Naive thymus-derived CD8-positive, alpha-beta T cell (primary cell): ENCODE measurements at places on chromosomes 6 and 20. TPM values are rescaled to one million over a fixed set of nuclear protein-coding genes. Genes with fewer than 3 reads are reported as not detected.

The CPNE5 gene
- total RNA-seq = 0.57 TPM

The TNNC2 gene
- total RNA-seq = 0.58 TPM

The TFAP2A gene
- not detected for total RNA-seq

The MYB gene
- total RNA-seq = 20.9 TPM

DNA sequence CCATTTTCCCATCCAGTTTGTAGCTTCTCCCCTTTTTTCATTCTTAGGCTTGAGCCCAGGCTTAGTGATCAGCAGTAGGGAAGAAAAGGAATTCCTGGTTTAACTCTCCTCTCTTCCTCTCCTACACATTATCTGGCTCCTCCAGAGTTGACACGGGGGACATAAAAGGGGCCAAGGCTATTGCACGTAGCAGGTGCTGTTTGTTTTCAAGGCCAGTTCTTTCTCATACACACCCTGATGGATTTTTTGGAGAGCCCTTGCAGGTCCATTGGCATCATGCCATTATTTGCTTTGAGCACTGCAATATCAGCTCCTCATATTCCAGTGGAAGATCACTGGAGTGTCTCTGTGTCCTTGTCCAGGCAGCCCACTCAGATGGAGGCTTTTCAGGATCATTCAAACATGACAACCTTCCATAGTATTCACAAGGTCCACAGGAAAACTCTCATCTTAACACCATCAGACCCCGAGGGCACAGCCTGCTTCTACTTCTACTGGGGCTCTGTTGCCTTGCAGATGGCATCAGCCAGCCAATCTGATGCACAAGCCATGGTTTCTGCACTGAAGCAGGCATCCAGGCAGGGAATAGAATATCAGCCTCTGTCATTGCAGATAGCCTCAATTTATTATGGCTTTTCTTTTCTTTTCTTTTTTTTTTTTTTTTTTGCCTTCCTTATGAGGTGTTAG, 18.8 kb downstream of the PLCB4 start:
- no peak for DNase-seq

- no peak for DNase-seq
Measured at GRCh38 chr6:24631671-24632070, 14.3 kb downstream of the KIAA0319 start.

DNA sequence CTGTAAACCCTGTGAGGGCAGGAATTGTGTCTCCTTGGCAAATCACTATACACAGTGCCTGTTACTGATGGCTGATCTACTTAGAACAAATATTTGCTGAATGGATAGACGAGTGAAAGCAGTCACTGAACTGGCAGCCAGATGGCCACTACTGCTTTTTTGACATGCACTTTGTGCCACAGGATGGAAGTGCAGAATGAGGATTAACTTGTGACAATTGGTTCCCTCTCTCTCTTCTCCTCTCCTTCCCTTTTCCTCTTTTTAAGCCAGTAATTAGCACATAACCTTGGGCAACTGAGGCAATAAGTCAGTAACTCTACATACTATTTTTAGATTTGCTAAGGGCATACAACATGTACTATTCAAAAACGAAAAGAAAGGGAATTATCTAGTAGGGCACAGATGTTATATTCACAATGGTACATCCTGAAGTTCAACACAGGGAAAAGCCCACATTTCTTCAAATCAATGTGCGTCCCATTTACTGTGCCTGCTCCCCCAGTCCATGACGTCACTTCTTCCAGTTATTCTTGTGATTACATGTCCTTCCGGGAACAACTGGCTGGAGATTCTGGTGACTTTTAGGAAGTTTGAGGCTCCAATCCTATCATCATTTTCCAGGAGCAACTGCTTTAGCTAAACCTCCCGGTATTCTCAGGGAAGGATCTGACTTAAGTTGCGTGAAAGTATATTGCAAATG, 17.0 kb upstream of the RPS6KA2 start:
- DNase-seq = no peak

- DNase-seq = peak; percentile 29
Measured at GRCh38 chr20:38658879-38659596, 57.4 kb downstream of the ARHGAP40 start.

The MCHR2 gene
- not detected for total RNA-seq

DNA sequence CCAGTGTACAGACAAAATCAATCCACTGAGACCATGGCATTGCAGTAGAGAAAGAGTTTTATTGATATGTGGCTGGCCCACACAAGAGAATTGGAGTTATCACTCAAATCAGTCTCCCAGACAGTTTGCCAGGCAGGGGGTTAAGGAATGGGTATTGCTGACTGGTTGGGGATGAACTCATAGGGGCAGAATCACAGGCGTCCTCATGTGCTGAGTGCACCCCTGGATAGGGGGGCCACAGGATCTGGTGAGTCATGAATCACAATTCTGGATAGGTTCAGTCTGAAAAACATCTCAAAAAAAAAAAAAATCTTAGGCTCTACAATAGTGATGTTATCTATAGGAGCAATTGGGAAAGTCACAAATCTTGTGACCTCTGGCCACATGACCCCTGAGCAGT, 29.5 kb upstream of the ILRUN start:
- DNase-seq = no peak

DNA sequence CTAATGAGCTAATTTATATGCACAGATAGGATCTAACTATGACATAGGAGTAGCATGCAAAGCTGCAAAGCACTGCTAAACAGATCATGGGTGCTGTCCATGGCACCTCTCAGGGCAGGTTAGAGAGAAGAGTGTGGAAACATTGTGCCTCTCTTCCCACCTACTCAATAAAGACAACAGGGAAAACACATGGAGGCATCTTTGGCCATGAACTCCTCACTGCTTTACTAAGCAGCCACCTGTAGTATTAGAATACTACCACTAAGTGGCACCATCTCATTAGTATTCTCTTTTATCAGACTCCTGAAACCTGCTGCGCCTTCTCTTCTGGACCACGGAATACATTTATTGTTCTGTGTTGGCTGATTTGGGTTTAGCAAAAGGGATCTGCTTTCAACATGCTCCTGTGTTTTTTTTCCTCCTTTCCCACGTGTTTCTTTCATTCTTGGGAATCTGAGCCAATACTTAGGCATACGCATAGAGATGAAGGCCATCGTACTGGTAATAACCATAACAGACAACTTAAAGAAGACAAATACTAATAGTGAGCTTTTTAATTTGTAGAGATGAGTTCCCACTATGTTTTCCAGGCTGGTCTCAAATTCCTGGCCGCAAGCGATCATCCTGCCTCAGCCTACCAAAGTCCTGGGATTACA, 9.4 kb upstream of the HDDC2 start:
- DNase-seq = peak; percentile 22

The PSORS1C2 gene
- total RNA-seq = not detected

- no peak for DNase-seq
Measured at GRCh38 chr20:2780948-2781347, 19.5 kb downstream of the CPXM1 start.

- no peak for DNase-seq
Measured at GRCh38 chr20:10513061-10513460, 78.0 kb downstream of the SLX4IP start.

GRCh38 chr6:115865914-115866313, 194.8 kb downstream of the FRK start:
- no peak for DNase-seq

The CYB5R4 gene
- 20.8 TPM for total RNA-seq

The SLC22A2 gene
- not detected for total RNA-seq

GRCh38 chr6:16472349-16473069, 234.1 kb downstream of the GMPR start:
- DNase-seq = no peak

- no peak for DNase-seq
Measured at GRCh38 chr20:1784586-1784985, 110.6 kb upstream of the SIRPA start.

DNA sequence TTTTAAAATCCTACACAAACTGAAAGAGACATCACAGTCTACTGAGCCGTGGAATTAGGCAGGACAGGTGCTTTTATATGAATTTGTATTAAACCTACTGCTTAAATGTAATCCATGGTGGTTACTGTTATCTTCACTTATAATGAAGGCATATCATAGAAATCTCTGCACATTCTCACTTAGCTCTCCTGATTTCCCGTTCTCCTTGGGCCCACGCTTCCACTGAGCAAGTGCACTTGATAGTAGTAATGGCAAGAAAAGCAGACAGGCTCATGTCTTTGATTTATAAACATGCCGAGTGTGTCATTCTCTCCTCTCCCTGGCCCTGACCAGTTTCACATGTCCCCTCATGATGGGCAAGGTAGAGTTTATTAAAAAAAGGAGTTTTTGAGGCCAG, 186.3 kb downstream of the HIVEP2 start:
- DNase-seq = no peak

The SALL4 gene
- not detected for total RNA-seq

GRCh38 chr6:158213925-158214674, 46.0 kb downstream of the GTF2H5 start:
- DNase-seq = peak; percentile 30

DNA sequence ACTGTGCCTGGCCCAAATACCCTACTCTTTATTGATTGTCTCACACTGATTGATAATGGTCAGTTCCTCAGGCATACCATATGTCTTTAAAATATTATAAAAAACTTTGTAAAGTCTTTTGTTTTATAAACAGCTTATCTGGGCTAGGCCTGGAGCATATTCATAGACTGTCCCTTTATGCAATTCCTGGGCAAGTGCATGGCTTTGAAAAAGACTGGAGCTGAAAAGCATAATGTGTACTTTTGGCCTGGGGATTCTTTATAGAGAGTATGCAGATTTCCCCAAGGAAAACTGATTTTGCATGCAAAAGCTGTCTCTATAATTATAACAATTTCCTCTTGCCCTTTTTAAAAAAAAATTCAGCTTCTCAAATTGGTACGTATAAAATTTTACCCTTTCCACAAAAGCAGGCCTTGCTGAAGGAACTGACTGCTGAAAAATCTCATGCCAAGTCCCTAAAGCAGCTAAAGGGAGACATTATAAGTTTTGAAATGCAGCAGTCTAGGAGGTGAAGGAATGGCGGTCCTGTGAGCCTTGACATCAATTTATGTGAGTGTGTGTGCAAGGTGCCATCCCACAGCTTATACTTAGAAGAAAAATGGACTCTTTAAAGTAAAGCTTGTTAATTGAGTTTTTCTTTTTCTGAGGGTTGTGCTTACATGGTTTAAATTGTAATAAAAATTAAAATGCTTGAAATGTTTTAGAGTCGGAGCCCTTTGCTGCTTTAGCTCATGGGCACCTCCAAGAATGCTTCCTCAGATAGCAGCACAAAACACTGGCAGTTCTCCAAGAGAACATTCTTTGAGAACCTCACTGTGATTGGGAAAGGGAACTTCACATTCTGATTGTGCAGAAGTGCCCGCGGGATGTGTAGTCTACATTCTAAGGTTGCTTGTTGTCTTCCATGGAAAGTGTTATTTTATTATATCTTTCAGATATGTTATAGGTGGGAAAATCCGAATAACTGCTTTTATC, 43.9 kb downstream of the PLCB4 start:
- DNase-seq = no peak

DNA sequence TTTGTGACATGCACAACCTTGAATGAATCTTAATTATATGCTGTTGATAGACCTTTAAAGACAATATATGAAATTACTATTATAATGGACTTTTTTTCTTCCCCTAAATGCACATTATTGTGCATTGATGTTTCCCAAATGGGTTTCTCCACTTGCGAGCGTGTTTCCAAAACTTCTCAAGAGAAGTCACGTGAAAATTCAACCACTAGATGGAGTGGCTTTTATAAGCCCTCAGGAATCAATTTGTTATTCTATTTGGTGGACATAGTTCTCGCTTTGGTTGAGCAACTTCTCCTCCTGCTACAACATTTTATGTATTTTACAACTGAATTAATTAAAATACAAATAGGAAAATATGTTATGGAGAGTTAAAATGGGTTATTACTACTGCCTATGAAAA, 9.0 kb downstream of the CNR1 start:
- DNase-seq = no peak

The ZC3H12D gene
- total RNA-seq = 61.9 TPM

DNA sequence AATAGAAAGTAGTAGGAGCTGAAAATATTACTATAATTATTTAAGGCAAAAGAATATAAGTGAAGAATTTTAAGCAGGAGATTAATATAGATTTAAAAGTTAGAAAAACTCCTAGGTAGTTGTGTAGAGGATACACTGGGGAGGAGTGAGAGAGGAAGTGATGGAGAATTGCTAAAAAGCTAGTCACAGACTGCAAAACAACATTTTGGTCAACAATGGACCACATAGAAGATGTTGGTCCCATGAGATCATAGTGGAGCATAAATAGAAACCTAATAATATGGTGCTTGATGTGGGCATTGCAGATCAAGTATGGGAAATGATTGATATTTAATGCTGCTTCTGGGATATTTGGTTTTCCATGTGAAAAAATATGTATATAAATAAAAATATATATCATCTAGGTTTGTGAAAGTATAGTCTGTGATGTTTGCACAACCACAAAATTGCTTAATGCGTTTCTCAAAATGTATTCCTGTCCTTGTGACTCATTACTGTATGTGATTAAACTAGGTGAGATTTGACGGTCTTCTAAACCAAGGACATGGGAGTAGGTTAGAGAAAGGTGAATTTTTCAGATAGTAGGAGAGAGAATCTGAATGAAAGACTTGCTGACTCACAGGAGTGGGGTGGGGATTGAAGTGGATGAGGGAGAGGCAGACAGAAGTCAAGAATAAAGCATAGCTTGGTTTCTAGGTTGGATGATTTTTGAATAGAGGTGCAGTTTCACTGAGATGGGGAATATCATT, 174.0 kb downstream of the BCKDHB start:
- DNase-seq = no peak

GRCh38 chr6:154773610-154774089, 40.4 kb downstream of the SCAF8 start:
- DNase-seq = no peak

- no peak for DNase-seq
Measured at GRCh38 chr6:14838133-14838583, 407.7 kb upstream of the JARID2 start.

The PAX1 gene
- total RNA-seq = not detected

- no peak for DNase-seq
Measured at GRCh38 chr6:44918671-44919296, 409.3 kb upstream of the RUNX2 start.

DNA sequence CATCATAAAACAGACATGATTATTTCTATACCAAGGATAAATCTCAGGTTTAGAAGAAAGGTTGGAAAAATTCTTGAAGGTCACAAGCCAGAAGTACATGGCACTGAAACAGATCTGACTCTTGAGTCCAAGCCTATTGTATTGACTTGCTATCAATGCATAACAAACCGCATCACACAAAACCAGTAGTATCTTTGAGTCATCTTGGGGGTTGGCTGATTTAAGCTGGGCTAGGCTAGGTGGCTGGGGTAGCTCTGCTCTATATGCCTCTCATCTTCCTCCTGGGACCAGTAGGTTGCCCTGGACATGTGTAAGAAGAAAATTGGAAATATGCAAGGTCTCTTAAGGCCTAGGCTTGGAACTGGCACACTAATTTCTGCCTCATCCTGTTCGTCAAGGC, 37.0 kb upstream of the RAB23 start:
- no peak for DNase-seq

The HS3ST5 gene
- not detected for total RNA-seq

- DNase-seq = no peak
Measured at GRCh38 chr6:52508261-52508739, 68.6 kb downstream of the TRAM2 start.

The FAM184A gene
- total RNA-seq = 3.4 TPM

DNA sequence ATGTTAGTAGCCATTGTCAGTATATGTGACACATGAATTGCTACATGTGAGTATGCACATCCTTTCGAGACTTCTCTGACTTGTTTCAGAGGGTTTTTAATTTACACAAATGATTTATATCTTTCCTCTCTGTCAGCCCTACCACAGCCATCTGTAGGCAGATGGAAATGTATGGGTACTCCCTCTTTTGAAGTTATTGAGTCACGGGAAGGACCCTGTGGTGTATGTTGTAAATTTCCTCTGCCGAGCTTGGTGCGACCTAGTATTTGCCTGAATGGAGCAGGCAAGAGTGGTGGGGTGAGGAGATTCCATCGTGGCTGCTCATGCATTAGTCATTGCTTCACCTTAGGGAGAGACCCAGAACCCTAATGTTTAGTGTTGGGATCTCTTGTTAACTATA, 171.9 kb downstream of the JARID2 start:
- no peak for DNase-seq
